Memory B cell (primary cell): ENCODE measurements at places on chromosomes 3 and 15.

DNA sequence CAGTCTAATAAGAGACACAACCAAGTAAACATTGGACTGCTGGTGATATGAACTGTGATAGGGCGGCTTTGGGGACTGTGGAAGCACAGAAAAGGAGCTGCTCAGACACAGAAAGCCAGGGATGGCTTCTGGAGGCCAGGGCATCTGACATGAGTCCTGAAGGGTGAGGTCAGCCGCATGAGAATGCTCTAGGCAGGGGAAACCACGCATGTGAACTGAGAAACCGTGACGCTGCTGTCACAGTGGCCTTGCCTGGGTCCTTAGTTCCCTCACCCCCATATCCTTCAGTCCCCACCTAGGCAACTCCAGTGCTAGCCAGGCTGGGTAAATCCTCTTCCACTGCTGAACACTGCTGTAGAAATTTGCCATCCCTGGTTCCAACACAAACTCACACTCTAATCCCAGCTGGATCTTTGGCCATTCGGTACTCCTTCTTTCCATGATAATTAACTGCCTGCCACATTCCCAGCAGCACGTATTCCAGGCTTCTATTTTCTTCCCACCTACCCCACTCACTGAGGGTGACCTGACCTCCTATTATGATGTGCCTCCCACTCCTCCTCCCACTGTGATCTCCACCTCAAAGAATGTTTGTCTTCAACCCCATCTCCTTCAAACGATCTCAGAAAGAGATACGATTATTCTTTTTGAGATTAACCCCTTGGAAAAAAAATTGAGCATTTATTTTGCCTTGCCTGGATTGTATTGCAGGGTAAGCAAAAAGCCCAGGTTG lies 31.4 kb downstream of the CRYGS start:
- DNase-seq = no peak

DNA sequence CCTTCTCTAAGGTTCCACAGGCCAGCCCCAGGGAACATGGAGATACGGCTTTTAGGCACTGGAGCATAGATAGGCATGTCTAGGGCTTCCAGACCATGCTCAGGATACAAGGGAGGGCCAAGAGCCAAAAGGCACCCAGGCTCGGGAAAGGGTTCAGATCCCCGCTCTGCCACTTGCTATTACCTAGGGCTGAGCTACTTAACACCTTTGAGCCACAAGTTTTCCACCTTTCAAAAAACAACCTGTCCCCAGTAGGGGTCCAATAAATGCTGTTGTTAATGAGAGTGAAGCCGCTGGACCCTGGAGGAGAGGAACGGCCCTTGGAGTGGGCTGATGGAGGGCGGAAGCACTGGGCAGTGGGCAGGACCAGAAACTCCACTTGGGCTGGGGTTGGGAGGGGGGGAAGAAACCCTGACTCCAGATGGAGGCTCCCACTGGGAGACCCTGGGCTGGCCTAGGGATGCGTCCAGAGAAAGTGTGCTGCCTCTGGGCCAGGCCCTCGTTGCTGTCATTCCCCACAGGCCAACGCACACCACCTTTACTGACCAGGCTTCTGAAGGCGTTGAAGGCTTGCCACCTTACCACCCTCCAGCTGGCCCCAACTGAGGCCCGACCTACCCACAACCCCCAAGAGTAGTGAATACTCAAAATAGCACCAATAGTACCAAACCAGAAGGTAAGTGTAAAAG lies 8.6 kb upstream of the ITPKA start:
- no peak for DNase-seq

GRCh38 chr3:153553605-153553945 lies 391.5 kb downstream of the RAP2B start:
- no peak for DNase-seq

GRCh38 chr15:56495053-56495452 lies 30.1 kb upstream of the MNS1 start:
- no peak for DNase-seq

- DNase-seq = no peak
These were observed 8.4 kb downstream of the CERS3 start for GRCh38 chr15:100520132-100520921.

GRCh38 chr15:81922143-81922542 lies 123.7 kb downstream of the MEX3B start:
- no peak for DNase-seq

- DNase-seq = no peak
These were observed 74.0 kb downstream of the UBE2E2 start for GRCh38 chr3:23276913-23277658.

- no peak for DNase-seq
These were observed 251.0 kb downstream of the ROBO1 start for GRCh38 chr3:79516795-79517194.

GRCh38 chr3:188605231-188605630 lies 451.3 kb downstream of the LPP start:
- no peak for DNase-seq

DNA sequence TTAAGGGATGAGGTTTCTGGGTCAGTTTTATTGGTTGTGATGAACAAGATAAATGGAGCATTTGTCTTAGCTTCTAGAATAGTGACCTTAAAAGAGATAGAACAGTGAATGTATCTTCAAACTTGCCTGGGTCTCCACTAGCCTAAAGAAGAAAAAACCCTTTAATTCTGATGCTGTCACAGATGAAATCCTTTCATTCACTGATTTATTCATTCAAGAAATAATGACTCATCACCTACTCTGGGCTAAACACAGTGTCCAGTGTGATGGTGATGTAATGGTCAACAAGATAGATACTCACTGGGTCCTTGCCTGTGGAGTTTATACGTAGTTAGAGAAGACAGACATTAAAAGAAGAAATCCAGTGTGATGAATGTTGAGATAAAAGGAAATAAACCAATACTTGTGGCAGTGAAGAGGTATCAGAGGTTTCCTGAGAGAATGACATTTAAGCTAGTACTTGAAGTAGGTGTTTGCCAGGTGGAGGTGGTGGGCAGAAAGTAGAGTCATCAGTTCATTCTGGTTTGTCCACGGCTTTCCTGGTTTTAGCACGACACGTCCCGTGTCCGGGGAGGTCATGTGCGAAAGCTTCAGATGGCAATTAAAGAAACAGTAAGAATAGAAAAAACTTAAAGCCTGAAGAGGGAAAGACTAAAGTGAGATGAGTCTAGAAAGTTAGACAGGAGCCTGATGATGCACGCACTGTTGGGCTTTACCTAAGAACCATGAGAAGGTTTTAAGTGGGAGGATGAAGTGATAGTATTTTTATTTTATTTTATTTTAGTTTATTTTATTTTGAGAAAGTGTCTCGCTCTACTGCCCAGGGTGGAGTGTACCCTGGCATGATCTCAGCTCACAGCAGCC lies 18.5 kb downstream of the PAK2 start:
- no peak for DNase-seq

DNA sequence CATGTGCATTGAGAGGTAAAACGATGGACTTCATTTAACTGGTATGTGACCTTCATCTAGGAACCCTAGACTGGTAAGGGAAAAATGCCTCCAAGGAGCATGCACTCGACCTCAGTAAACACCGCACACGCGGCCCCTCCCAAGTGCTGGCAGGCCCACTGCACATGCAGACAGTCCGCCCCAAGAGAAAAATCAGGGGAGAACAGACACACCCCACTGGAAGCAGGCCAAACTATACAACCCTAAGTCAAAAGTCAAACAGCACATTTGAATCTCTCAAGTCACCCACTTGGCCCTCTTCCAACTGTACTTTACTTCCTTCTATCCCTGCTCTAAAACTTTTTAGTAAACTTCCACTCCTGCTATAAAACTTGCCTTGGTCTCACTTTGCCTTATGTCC lies 250.1 kb upstream of the HES1 start:
- no peak for DNase-seq

- DNase-seq = no peak
These were observed 53.3 kb upstream of the GLCE start for GRCh38 chr15:69107025-69107620.

GRCh38 chr3:170368921-170369320 lies 11.4 kb downstream of the SKIL start:
- DNase-seq = no peak

DNA sequence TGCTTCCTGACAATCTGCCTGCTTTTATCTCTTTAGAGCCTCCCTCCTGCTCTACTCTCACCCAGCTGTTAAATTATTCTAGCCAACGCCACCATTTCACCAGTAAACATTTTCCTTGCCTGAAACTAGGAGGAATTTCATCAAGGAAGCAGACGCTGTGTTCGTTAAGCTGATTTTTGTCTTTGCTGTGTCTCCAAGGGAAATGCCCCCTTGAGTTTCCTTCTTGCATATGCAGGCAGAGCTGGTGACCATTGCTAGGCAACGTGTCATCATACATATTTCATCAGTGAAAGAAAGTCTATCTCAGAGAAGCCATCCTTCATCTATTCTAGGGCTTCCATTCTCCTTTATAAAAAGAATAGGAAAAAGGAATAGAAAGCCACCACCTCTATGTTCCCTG lies 87.0 kb upstream of the ST8SIA2 start:
- no peak for DNase-seq

DNA sequence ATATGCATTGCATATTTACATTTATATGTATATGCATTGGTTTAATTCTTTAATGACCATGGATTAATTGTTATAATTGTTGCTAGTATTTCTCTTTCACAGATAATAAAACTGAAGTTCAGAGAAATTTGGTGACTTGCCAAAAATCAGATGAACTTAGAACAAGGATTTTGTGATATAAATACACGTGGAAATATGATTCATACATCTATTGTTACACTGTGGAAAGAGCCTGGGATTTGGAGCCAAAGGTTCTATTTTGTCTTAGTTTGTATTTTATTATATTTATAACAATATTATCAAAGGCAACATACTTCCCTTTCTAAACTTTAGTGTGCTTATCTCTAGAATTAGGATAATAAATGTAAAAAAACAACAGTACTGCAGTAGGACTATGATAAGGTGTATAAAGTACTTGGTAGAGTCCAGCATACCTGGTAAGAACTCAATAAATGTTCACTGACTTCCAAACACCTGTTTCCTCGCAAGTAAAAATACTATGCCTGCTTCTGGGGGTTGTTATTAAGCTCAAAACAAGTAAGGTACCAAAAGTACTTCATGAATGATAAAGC lies 342.9 kb downstream of the THSD4 start:
- no peak for DNase-seq

DNA sequence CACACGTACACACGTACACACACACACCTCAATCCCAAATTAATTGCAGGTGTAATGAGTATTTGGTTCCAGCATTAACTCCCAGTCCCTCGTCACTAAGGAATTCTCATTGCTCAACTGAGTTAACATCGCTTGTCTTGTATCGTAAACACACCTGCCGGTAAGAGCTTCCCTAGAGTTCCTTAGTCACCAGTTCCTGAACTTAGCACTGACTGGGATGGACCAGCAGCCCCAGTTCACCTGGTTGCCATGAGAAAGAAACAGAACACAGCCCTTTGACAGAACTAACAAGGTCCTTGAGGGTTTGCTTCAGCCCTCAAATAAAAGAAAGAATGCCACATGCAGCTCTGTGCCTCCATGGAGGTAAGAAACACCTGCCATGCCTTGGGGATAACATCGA lies 66.3 kb upstream of the SLCO3A1 start:
- DNase-seq = no peak

DNA sequence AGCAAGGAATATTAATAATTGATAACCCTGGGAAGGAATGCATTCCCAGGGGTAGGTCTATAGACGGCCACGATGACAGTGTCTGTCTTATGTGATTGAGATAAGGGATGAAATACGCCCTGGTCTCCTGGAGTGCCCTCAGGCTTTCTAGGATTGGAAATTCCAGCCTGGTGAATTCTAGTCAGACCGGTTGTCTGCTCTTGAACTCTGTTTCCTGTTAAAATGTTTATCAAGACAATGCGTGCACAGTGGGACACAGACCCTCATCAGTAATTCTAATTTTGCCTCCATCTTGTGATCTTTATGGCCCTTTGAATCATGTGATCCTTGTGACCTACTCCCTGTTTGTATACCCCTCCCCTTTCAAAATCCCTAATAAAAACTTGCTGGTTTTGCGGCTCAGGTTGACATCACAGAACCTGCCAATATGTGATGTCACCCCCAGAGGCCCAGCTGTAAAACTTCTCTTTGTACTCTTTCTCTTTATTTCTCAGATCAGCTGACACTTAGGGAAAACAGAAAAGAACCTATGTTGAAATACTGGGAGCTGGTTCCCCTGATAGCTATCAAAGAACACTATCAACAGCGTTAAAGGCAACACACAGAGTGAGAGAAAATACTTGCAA lies 183.3 kb downstream of the PDE8A start:
- DNase-seq = no peak

- DNase-seq = no peak
These were observed 3.5 kb downstream of the PLEKHO2 start for GRCh38 chr15:64845183-64845611.

GRCh38 chr3:151520105-151520504 lies 59.2 kb upstream of the IGSF10 start:
- no peak for DNase-seq

- DNase-seq = no peak
These were observed 29.9 kb upstream of the TTC14 start for GRCh38 chr3:180571831-180572598.

GRCh38 chr3:72287956-72288355 lies 503.0 kb upstream of the PROK2 start:
- DNase-seq = no peak

GRCh38 chr3:138187296-138188012 lies at the start of gene ARMC8:
TSS of gene ARMC8 (plus strand) at chr3:138187301. CDS start at chr3:138187555, 254 bp downstream.
- peak; percentile 20 for DNase-seq

DNA sequence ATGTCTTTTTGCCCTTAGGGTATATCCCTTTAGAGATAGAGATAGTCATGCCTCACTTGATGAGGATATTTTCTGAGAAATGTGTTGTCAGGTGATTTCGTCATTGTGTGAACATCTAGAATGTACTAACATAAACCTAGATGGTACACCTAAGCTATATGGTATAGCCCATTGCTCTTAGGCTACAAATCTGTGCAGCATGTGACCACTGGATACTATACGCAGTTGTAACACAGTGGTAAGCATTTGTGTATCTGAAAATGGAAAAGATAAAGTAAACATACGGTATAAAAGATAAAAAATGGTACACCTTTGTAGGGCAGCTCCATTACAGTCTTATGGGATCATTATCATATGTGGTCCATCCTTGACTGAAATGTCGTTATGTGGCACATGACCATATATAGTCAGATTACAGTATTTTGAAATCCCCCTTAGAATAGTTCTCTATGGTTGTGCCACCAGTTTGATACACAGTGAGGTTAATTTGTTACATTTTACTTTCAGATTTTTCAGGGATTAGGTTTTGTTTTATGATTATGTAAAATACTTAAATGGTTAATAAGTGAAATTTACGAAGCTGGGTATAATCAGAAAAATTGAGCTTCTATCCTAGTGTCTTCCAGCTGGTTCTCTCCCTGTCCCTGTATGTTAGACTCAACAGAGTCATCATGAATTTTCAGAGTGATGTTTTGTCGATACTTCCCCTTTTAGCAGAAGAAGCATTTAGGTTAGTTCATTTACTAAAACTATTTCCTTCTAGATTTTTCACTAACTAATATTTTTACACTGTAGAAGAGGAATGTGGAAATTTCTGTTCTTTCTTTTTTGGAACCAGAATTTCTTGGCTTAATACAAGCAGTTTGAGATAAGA lies 12.8 kb downstream of the SETD5 start:
- no peak for DNase-seq

GRCh38 chr3:182906036-182906435 lies 74.3 kb downstream of the DCUN1D1 start:
- no peak for DNase-seq
